ENCODE measurements at places on chromosomes 3 and 15.
A peak's percentile ranks its signal among the peaks of the same experiment; 100 is the strongest.

DNA sequence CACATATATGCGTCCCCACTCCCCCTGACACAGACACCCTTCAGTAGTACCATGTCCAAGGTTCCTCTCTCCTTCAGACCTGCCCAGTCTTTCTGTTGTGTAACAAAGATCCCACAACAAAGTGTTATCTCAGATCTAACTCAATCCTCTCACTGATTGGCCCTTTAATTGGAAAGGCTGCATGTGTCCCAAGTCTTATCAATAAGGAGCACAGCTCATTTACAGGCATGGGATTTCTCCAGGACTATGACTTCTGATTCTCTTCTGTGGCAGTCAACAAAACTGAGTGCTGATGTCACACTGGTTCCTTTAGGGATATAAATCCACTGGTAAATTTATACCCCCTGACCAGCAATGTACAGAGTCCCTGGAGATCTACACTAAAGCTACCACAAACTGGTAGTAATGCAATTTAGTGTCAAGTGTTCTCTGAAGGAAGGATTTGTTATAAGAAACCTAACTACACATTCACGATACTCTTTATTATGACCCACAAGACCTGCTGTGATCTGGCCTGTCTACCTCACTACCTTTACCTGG lies 28.1 kb downstream of the CLK3 start:
- no peak for DNase-seq

DNA sequence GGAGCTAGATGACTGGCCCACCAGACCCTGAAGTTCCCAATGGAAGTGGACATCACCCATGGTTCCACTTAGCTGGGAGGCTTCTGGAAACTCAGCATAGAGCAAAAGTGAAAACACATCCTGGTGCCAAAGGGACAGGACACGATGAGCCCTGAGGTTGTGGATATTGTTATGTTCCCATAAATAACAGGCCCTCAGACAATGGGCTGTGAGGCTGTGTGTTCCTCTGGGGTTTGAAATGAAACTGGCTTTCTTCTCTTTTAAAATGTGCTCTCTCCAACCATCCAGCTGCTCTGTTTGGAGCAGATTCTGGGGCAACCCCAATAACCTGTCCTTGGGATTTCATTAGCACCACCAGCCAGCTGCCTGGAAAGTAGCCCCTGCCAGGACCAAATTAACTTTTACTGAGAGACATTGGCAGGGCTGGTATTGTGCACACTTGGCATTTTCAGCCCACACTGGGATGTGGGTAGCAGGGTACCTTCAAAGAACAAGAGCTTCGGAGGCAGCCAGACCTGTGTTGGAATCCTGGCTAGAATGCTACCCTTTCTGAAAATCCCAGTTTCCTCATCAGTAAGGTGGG lies 97.5 kb downstream of the DNAJB8 start:
- DNase-seq: no peak

DNA sequence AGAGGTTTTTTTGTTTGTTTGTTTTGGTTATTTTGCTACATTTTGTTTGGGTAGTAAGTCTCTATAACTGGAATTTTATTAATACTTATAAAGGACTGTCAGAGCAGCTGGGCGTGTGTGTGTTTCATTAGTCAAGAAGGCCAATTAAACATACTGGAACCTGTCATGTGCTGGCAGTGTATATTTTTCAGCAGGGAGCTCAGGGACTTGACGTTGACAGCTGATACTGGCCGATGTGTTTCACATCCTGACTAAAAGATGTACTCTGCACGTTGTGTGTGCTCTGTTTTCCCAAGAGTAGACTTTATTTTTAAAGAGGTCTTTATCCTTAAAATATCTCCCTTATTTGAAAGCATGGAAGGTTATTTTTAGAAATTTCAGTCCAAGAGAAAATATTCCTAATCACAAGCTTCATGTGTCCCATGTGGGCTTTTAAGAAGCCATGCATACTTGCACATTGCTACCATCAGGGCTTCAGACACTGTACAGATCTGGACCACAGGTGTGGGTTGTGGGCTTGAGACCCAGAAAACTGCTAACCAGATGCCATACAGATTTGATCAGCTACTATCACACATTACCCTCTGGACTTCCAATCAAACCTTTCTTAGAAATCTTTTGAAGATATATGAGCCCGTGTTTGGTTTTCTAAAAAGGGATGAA lies 135.9 kb downstream of the FEZF2 start:
- no peak for DNase-seq

DNA sequence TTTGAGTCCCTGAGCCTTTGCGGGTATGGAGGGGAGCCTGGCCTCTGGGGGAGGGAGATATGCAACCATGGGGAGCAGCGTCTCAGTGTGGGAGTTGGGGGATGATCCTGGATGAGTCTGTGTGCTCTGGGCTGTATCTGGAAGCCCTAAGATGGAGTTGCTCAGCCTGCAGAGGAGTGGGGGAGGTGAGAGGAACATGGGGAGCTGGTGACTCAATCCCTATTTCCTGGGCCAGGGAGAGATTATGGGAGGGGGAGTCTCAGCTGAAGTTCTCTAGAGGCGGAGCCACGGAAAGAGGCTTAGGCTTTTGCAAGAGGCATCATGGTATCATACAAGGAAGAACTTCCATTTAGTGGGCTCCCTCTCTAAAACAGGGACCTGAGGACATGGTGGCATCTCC lies 59.5 kb upstream of the TMEM115 start:
- no peak for DNase-seq

GRCh38 chr15:26729030-26729429 lies 43.8 kb downstream of the GABRB3 start:
- DNase-seq: no peak

- DNase-seq: no peak
Observed at GRCh38 chr3:143856252-143856970, 8.1 kb upstream of the SLC9A9 start.

DNA sequence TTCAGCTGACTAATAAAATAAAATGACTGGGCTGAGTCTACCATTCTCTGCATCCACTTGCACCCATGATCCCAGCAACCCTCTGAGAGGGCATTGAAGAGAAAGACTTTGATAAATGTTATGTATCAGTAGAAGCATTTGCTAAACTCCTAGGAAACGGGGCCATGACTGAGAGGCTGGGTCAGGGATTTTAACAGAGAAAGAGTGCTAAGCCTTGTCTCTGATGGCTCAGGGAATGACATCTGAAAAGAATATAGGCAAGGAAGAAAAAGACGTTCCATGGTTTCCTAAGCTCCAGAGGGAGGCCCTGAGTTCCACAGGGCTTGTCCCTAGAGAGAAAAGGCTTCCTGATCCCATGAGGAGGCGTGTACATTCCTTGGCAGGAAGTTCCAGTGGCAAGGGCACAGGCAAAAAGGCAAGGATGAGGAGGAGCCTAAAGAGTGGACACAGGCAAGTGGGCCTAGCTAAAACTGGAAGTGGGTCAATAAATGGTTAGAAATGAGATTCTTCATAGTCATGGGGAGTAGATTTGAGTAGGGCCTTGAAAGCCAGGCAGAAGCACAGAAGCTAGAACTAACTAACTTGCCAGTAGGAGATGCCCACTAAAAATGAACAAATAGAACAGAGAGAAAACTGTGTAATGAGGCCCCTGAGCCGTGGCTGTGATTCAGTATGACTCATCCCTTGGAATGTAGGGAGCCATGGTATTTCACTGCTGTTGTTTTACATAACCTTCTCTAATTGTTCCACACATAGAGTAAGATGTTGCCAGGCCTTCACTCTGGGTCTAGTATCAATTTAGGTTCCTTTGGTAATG lies 44.9 kb upstream of the MANF start:
- no peak for DNase-seq

- DNase-seq: peak; percentile 5
Observed at GRCh38 chr15:60751985-60752952, 273.3 kb upstream of the ICE2 start.
